Tibial artery (tissue), 4 donors: ENCODE measurements at places on chromosomes 1 and 21.

GRCh38 chr21:43895196-43895595 lies 30.2 kb downstream of the AGPAT3 start:
- no peak for DNase-seq

GRCh38 chr1:59692591-59692990 lies 122.2 kb upstream of the HOOK1 start:
- no peak for DNase-seq

GRCh38 chr1:153679337-153680119 lies 1.0 kb downstream of the NPR1 start:
- DNase-seq, result no peak

GRCh38 chr1:119966020-119966419 lies 69.7 kb upstream of the ADAM30 start:
- no peak for DNase-seq

- DNase-seq, result no peak
These were observed 49.3 kb downstream of the KANK4 start for GRCh38 chr1:62269851-62270495.

DNA sequence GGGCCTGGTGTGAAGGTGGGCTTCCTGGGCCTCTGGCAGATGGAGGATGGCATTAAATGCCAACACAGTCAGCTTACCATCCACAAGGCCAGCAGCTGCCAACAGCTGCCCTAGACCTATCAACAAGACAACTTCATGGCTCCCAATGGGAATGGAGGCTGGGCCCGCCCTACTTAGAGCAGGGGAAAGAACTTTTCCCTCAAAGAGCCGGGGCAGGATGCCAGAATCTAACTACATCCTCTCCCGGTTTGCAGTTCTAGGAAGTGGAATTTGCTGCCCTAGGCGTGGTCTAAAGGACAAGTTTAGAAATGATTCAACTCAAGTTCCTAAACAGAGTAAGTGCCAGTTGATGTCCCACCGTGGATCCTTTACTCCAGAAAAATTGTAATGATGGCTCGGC lies 13.1 kb downstream of the ICMT start:
- DNase-seq, result peak; percentile 61

GRCh38 chr1:209051570-209051969 lies 531.9 kb upstream of the CAMK1G start:
- DNase-seq, result no peak

DNA sequence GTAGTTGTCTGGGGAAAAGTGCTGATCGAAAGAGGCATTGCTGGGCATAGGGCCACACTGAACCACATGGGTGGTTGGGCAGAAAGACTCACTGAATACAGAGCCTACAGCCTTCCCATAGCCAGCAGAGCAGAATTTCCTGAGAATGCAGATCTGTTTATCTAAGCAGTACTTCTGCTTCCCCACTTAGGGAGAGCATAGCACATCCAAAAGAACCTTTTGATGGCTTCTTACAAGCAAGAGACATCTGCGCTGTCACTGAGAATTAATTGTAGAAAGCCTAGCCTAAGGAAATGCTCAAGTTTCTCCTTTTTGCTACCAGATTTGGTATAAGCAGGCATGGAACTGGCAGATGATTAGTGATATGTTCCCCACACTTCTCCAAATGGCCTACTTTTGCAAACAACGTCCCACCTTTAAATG lies 13.0 kb upstream of the KLHDC8A start:
- DNase-seq, result no peak

GRCh38 chr1:211198880-211199279 lies 60.3 kb upstream of the RCOR3 start:
- DNase-seq, result no peak

DNA sequence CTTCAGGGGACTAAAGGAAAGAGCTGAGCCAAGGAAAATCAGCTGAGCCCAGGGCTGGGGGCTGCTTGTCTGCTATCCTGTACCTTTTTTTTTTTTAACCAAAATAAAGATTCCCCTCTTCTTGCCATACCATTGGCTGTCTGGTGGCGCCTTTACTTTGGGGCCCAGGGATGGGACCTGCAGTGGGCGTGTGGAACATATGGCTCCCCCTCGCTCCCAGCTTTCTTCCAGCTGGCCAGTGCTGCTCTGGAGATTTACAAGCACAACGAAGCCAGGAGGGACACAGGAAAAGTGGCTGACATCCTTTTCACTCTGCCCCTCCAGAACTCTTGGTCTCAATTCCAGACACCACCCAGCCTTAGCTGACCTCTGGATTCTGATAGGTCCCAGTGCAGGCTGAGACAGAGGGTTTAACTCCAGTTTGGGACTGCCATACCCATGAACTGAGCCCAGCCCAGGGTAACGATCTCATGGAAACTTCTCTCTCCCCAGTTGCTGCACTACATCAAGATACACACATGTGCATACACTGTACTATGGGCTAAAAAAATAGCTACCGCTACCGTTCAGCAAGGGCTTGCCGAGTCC lies 5.4 kb upstream of the SFN start:
- DNase-seq, result no peak

GRCh38 chr1:113747376-113747775 lies 11.9 kb downstream of the PHTF1 start:
- DNase-seq, result no peak

DNA sequence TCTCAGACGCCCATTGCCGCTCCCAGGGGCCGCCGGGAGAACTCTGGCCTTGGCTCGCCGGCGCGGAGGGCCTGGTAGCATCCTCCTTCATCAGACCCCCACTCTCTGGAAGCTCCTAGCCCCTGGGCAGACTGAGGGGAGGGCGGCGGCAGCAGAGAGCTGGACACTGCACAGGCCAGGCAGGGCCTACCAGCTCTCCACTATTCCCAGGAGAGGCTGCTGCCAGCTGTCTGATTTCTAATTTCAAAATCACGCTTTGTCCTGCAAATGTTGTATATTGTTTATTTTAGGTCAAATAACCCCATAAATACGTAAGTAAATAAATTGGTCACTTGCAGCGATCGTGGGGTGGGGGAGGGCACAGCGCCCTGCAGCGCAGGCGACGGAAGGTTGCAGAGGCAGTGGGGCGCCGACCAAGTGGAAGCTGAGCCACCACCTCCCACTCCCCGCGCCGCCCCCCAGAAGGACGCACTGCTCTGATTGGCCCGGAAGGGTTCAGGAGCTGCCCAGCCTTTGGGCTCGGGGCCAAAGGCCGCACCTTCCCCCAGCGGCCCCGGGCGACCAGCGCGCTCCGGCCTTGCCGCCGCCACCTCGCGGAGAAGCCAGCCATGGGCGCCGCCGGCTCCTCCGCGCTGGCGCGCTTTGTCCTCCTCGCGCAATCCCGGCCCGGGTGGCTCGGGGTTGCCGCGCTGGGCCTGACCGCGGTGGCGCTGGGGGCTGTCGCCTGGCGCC lies at the start of gene MTARC1:
Gene MTARC1, plus strand, starts transcription at position 577 of the 732 bp plus-strand sequence. Its CDS starts 32 bp downstream, at position 609.
- peak; percentile 83 for DNase-seq

GRCh38 chr21:24636696-24637095 lies 970.6 kb downstream of the MRPL39 start:
- DNase-seq, result no peak

- DNase-seq, result no peak
These were observed 55.8 kb upstream of the ADAMTS1 start for GRCh38 chr21:26900980-26901379.

- no peak for DNase-seq
These were observed 924 bp downstream of the HMCN1 start for GRCh38 chr1:185734929-185735700.

DNA sequence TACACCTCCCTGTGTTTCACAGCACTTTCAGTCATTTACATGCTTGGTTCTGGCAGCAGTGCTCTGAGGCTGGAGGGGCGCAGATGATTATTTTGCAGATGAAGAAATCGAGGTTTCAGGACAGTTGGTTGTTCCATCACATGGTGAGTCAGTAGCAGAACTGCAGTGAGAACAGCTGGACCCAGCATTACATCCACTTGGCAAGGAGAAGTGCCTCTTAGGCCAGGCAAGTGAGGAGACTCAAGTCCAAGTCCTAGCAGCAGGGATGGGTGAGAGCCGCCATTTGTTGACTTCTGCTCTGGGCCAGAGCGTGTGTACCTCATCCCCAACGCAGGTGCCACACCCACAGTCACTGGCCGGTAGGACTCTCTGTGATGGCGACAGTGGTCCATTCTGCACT lies 26.8 kb upstream of the EPHA8 start:
- no peak for DNase-seq

DNA sequence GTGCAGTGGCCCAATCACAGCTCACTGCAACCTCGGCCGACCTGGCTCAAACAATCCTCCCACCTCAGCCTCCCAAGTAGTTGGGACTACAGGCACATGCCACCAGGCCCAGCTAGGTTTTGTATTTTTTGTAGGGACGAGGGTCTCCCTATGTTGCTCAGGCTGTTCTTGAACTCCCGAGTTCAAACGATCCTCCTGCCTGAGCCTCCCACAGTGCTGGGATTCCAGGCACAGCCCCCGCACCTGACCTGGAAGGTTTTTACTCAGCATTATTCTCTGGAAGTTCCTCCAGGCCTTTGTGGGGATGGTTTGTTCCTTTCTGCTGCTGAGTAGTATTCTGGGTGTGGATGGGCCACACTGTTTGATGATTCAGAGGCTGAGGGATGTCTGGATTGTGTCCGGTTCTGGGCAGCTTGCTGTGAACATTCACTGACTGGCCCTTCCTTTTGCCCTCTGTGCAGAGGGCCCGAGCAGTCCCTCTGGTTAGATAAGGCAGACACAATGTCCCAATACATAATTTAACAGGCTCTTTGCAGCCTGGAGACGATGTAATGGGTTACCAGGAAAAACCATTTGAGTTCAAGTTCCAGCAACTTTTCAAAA lies 6.0 kb upstream of the TRAPPC10 start:
- DNase-seq, result peak; percentile 39

DNA sequence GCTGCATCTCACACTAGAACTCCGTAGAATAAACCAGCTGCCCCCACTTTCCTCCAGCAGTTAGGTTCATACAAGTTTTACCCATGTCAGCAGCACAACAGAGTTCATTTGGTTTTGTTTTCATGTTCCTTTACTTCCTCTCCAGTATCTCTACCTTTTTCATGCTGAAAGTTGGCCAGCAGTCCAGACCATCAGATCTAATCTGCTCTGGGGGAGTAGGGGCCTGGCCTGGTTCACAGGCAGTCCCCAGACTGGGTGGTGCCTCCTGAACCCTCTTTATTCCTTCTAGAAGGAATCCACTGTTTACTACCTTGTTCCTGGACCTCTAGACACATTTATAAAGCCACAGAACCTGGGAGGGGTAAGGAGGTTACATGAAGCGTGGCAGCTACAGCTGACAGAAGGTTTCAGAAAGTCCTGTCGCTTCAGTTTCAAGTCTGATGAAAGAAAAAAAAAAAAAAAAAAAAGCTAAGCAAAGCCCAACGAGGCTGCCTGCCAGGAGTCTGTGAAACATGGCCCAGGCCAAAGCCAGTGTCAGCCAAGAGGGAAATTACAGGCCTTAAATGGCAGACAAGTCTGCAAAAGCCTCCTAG lies 184.6 kb upstream of the JUN start:
- peak; percentile 94 for DNase-seq

DNA sequence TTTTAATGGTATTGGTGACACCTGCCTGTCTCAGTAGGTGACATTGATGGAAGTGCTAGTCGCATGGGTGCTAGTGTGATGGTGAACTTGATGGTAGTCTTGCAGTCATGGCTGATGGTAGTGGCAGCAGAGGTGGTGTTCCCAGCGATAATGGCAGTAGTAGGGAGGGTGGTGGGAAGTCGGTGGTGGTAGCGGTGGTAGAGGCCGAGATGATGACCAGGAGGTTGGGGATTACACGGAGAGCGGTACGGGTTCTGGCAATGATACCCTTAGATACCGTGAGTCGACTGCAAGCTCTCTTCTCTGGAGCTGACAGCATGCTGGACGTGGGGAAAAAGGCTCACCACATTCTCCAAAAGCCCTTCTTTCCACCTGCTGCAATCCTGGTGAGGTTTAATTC lies 99.4 kb upstream of the SLC2A1 start:
- no peak for DNase-seq

GRCh38 chr1:212668477-212668876 lies 31.2 kb downstream of the BATF3 start:
- DNase-seq, result no peak

- DNase-seq, result no peak
These were observed 793.7 kb upstream of the ADGRL2 start for GRCh38 chr1:81007024-81007423.

DNA sequence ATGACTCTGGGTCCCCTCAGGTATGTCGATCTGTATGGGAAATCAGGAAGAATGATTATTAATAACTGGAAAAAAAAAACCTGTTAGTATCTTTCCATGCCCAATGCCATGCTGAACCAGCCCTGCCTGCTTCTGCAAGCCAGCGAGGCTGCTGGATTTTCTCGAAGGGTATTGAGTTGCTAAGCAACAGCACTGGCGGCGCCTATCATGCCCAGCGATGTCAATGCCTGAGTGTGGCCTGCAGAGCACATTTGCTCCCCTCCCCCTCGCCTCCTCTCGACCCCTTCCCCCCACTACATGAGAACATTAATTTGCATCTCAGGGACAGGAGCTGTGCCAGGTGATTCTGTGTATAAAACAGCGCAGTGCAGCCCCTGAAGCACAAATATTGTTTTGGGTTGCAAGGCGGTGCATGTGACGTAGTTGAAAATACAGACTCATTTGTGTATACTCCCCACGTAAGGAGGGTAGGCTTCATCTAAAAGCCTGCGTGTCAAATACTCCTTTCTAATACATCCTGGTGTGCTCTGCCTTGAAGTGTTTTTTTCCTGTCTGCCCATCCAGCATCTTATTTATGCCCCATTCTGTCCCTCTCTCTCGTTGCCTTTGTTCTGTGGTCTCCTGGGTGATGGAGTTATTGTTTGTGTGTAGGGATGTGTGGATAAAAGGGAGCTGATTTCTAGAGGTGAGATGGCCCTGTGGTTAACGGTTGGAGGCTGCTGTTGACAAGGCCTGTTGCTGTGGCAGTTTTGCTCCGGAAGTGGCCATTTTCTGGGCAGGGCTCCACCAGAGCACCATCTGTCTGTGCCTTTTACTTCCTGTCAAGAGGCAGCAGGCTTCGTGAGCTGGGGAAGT lies 32.7 kb upstream of the ATP5PO start:
- DNase-seq, result peak; percentile 47

- no peak for DNase-seq
These were observed 17.1 kb downstream of the ACOT11 start for GRCh38 chr1:54565113-54565501.

DNA sequence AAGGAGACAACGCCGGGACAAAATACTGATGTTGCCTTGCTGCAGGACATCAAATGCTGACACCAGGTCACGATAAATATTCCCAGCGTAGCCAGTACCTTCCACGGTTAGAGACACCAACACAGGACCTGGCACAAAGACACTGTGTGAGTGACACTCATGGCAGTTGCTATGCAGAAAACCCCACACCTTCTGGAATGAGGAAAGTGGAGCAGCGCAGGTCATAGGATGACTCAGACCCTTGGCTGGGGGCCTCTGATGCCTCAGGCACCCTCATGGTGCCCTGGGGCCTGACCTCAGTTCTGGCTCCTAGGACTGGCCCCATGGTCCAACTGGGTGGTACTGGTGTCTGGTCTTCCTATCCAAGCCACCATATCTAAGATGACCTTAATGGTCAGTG lies 7.0 kb downstream of the DCST2 start:
- no peak for DNase-seq

- DNase-seq, result no peak
These were observed 9.9 kb upstream of the C1QA start for GRCh38 chr1:22626237-22627157.

- DNase-seq, result peak; percentile 80
These were observed 14.1 kb downstream of the HENMT1 start for GRCh38 chr1:108646648-108647269.

GRCh38 chr1:101288491-101288944 lies 51.7 kb downstream of the S1PR1 start:
- peak; percentile 69 for DNase-seq

- no peak for DNase-seq
These were observed 731 bp downstream of the EFNA4 start for GRCh38 chr1:155064111-155064831.

- DNase-seq, result no peak
These were observed 61.6 kb upstream of the PRDX6 start for GRCh38 chr1:173415490-173415889.

- DNase-seq, result no peak
These were observed 56.2 kb upstream of the APP start for GRCh38 chr21:26226724-26227123.
